ENCODE measurements at places on chromosomes 7 and 10.
A peak's percentile ranks its signal among the peaks of the same experiment; 100 is the strongest.

DNA sequence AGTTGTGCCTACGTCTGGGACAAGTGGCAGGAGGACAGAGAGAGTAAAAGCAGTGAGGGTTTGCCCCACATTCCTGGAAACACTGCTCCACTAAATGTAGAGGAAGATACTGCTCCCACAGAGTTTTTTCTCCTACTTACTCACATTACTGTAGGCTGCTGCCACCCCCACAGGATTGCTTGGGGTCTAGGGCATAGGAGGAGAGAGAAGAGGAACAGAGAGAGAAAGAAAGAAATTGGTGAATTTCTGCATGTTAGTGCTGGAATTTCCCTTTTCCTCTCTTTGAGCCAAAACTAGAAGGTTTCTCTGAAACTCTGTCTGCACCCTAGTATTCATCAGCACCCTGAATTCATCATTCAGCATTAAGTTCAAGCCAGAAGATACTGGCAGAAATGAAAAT, 397.9 kb downstream of the INHBA start:
- DNase-seq: no peak

DNA sequence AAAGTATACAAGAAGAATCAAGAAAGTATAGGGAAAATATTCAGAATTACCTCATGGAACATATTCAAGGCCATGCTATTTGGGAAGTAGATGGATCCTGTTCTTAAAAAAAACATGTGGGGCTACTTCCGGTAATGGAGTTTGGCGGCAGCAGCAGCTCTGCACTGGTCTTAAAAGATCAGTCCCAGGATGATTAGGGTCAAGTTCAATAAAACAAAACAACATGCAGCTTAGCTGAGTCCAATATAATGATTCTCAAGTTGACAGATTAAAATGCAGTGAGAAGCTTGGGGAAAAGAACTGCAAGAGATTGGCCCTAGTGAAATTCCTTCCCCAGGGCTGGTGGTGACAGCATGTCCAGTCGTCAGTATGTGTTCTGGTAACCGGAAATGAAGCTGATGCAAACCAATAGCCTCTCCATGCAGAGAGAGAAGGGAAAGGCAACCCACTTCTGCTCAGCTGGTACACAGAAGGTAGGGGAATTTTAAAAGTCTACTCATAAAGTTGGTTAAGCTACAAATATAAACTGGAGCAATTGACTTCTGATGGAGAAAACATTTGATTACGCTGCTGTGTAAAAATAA, 305.1 kb upstream of the IMMP2L start:
- DNase-seq: peak; percentile 16

DNA sequence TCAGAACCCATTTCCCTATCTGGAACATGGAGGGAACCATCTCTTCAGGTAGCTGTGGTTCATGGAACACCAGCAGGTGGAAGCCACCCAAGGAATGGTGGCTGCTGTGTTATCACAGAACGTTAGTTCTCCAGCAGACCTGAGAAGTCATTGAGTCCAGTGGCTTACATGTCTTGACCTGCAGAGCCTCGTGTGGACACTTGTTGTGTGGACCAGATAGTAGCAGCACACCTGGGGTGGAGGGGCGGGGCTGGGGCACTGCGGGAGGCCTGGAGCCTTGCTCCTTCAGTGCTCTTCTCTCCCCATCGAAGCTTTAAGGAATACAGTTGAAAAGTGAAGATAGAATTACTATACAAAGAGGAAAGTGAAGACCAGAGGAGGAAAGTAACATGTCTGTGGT, 42.4 kb downstream of the VWA2 start:
- no peak for DNase-seq

- DNase-seq: no peak
These were observed 8.0 kb downstream of the ZNF518A start for GRCh38 chr10:96138102-96138501.

GRCh38 chr10:17387861-17388503, 66.4 kb downstream of the ST8SIA6 start:
- DNase-seq: peak; percentile 4
